Activated naive CD4-positive, alpha-beta T cell treated with Interleukin-2 at 50 U/mL for 16 hours (primary cell): ENCODE measurements at places on chromosomes 6 and 20.
A peak's percentile ranks its signal among the peaks of the same experiment; 100 is the strongest.

DNA sequence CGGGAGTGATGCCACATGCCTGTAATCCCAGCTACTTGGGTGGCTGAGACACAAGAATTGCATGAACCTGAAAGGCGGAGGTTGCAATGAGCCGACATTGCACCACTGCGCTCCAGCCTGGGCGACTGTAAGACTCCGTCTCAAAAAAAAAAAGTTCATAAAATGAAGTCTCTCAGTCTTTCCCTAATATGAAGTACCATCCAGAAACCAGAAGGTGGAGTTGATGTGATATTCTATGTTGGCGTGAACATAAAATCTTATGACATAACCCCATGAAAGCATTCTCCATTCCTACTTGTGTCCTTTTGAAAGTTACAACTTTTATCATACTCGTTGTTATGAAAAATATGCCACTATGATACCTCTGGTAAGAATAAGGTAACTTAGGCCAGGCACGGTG, 5.7 kb downstream of the SOD2 start:
- DNase-seq, result no peak

DNA sequence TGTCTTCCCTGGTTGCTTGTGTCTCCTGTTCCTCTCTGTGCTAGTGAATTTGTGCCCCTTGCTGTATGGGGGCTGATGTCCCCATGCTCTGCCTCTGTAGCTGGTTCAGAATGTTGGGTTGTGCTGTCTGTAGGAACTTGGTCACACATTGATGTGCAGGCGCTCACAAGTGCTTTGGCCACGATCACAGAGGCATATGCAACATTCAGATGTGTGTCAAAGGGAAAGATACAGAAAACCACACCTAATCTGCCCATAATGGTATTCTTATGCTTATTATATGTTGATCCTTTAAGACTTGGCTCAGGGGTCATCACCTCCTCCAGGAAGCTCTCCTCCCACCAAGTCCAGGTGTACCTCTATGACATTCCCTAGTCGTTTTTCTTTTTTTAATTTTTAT, 17.1 kb upstream of the DHX35 start:
- no peak for DNase-seq

- no peak for DNase-seq
Observed at GRCh38 chr6:125253881-125254280, 47.9 kb downstream of the HDDC2 start.

DNA sequence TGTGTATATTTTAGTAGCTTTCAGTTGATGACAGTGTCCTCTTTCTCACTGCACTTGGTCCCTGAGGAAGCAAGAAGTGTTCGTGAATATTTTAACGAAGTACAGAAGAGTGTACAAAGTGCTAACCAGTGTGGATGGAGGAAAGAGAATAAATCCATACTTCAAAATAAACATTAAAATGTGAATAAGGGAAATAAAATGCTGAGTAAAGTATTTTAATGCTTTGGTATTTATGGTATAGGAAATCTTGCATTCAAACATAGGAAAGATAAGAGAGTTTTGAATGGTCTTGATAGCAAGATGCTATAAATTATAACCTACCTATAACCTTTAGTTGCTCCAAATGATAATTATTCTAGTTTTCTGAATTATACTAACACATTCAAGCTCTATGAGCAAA, 493.4 kb upstream of the EYS start:
- no peak for DNase-seq

GRCh38 chr6:79030511-79030910, 47.5 kb downstream of the PHIP start:
- DNase-seq, result no peak

GRCh38 chr6:4010048-4010447, 68.9 kb downstream of the FAM217A start:
- no peak for DNase-seq

- DNase-seq, result no peak
Observed at GRCh38 chr20:64224351-64225170, 31.0 kb upstream of the PCMTD2 start.

DNA sequence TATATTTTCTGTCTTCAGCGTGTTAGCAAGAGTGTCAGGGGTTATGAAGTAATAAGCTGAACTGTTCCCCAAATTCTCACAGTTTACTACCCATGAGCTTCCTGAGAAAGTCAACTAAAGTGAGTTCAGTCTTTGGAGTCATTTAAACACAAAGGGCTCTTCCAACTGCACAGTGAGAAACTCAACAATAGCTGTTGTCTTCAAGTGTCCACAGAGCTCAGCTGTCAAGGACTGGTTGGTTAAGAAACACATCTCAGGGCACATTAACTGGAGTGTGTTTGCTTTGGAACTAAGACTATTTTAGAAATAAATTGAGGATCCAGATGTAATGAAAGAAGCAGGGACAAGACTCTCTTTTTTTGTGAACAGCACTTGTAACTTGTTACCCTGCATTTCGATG, 241.4 kb upstream of the SOX4 start:
- DNase-seq, result no peak

GRCh38 chr6:113636357-113636824, 220.8 kb upstream of the MARCKS start:
- DNase-seq, result no peak

DNA sequence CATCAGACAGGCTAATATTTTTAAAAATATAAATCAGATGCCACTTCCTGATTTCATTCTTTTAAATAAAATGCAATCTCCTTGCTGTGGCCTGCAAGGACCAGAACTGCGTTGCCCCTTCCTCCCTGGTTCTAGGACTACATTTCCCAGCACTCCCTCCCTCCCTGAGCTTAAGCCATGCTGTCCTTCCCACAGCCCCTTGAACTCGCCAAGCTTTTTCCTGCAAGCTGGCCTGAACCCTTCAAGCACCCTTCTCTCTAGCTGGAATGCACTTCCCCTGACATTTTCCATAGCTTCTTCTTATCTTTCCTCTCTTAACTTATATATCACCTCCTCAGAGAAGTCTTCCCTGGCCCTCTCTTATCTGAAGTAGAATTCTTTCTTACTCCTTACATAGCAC, 6.1 kb upstream of the DOK5 start:
- no peak for DNase-seq

- no peak for DNase-seq
Observed at GRCh38 chr6:75874224-75874623, 125.2 kb downstream of the MYO6 start.

- DNase-seq, result no peak
Observed at GRCh38 chr20:59581993-59582679, 22.2 kb upstream of the PHACTR3 start.

GRCh38 chr6:106470811-106471210, 110.3 kb downstream of the CRYBG1 start:
- no peak for DNase-seq

DNA sequence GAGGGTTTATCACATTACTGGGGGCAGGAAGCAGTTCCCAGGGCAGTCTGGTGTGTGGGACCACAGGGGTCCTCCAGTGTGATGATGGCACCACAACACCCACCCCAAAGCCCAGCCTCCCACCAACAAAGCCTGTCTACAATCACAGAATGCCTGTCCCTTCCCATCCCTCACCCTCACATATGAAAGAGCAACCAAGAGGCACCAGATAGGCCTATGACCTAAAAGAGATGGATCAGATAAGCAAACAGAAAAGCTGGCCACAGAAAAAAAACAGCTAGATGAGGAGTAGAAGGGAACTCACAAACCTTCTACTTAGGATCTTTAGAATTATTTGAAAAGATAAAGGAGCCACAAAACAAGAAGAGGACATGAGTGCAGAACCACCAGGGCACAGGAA, 54.3 kb downstream of the SERAC1 start:
- DNase-seq, result no peak

- no peak for DNase-seq
Observed at GRCh38 chr6:170265655-170266054, 25.2 kb downstream of the DLL1 start.

GRCh38 chr6:2094642-2095041, 150.8 kb downstream of the GMDS start:
- DNase-seq, result no peak

- no peak for DNase-seq
Observed at GRCh38 chr6:14074476-14075094, 43.0 kb upstream of the CD83 start.

- DNase-seq, result no peak
Observed at GRCh38 chr6:18491308-18492045, 104.3 kb downstream of the RNF144B start.

DNA sequence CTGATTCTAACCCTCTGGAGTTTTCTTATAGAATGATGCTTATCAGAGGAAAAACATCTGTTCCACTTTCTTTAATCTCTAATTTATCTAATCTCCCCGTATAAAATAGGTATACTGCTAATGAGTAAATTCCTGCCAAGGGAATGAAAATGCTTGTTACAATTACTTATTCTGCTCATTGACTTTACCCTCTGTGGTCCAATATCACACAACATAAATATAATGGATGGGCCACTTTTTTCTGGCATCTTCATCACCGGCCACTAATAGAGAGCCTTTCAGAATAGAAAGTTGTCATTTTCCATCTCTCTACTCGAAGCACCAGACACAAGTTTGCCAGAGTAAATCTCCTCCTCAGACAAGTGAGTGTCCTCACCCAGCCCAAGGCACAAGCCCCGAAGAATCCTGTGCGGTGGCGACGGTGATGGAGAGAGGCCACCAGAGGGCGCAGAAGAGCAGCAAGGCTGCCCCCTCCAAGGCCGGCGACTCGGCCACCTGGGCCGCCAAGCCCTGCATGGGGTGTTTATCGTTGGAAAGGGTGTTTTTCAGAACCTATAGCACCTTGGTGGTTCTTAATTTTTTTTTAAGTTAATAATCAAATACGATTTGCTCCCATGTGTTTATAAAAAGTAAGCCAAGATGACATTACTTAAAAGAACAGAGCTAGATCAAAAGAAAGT, 212.9 kb upstream of the ARID1B start:
- DNase-seq, result peak; percentile 78

GRCh38 chr6:164417537-164418261, 891.7 kb downstream of the C6orf118 start:
- no peak for DNase-seq

DNA sequence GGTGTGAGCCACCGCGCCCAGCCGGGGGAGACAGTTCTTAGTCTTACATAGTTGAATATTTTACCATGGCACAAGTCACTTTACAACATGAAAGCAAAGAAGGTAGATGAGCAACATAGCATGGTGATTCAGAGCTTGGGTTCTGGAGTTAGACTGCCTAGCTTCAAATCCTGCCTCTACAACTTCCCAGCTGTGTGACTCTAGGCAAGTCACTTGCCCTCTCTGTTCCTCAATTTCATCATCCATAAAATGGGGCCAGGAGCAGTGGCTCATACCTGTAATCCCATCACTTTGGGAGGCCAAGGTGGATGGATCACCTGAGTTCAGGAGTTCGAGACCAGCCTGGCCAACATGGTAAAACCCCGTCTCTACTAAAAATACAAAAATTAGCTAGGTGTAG, 26.3 kb downstream of the HCK start:
- no peak for DNase-seq

GRCh38 chr20:12318043-12318442, 400.4 kb downstream of the BTBD3 start:
- DNase-seq, result no peak

DNA sequence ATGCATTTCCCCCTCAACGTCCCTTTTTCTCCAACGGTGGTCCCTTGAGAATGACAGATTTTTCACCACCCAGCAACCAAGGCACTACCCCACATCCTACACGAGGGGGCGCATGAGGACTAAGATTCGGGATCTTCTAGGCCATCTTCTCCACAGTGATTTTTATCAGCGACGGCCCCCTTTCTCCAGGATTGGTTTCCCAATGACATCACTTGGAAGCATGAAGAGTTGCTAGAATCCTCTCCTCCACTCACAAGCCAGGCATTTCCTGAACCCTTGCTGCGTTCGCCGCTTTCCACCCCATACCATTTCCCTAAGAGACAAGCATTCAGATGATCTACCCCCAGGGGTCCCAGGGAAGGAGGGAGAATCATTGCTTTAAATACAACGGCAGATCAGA, 252.0 kb downstream of the HIVEP2 start:
- DNase-seq, result peak; percentile 69

- no peak for DNase-seq
Observed at GRCh38 chr20:47241345-47241781, 115.1 kb downstream of the ZMYND8 start.

- DNase-seq, result no peak
Observed at GRCh38 chr6:150908901-150909300, 43.4 kb downstream of the MTHFD1L start.

- no peak for DNase-seq
Observed at GRCh38 chr20:14711652-14712051, 374.2 kb upstream of the FLRT3 start.

- no peak for DNase-seq
Observed at GRCh38 chr6:43949551-43949991, 177.7 kb downstream of the MRPL14 start.

DNA sequence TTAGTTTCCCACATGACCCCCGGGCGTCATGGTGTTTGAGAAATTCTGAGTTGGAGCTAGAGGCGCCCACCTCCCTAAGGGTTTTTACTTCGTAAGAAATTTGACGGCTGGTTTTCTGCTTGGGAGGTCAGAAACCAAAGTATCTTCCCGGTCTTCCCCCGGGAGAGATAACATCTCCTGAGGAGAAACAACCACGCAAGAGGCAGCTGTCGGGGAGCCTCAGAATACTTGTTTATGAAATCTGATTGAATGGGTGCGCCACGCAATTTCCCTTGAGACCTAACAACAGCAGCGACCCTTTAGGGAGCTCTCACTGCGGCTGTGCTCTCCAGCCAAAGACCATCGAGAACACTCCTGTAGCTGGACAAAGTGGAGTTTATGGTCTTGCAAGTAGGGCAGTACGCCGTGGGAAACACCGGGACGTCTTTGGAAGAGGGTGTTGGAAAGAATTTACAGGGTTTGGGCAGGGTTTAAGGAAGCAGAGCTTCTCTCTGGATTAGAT, 608 bp upstream of the EIF2S2 start:
- DNase-seq, result no peak

DNA sequence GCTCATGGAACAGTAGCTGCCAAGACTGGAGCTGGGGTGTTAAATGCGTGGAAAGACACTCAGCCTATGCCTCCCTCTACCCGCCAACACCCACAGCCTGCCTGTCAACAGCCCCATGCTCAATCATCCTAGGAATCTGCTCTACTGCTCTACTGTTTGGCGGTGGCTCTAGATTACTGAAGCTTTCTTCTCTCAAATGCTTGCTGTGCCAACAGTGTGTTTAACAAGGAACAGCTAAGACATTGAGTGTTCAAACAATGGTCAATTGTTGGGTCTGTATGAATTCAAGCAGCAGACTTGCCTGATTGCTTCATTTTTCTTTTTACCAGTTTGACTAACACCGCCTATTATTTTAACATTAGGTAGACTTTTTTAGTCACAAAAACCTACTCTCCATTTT, 258.6 kb downstream of the SOD2 start:
- DNase-seq, result no peak

GRCh38 chr6:130457605-130458004, 91.8 kb downstream of the TMEM200A start:
- DNase-seq, result no peak
